ENCODE measurements at places on chromosomes 3 and 15.

DNA sequence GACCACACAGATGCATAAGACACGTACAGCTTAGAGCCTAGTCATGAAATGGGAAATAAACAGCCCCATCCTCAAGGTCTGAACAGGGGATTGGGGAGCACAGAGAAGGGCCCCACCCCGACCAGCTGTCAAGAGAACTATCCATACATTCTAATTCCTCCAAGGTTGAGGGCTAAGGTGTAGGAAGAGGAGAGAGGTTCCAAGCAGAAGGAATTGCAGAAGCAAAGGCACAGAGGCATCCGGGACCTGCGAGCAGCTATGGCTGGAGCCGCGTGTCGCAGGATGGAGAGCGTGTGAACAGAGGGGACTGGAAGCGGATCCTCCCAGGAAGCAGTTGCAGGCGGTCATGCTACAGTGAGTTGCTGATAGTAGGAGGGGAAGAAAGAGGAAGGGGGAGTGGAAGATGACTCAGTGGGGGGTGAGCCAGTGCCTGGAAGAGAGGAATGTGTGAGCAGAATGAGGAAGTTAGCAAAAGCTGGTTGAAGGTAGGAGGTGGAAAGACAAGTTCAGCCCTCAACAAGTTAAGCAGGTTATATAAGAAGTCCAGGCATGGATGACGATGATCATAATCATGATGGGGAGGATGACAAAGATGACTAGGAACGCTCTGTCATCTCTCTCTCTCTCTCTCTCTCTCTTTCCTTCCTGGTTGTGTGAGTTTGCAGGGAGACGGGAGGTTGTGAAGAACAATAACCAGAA lies 89.7 kb downstream of the LIPC start:
- no peak for DNase-seq

GRCh38 chr15:23854912-23855659 lies 168.0 kb upstream of the NDN start:
- DNase-seq = no peak

DNA sequence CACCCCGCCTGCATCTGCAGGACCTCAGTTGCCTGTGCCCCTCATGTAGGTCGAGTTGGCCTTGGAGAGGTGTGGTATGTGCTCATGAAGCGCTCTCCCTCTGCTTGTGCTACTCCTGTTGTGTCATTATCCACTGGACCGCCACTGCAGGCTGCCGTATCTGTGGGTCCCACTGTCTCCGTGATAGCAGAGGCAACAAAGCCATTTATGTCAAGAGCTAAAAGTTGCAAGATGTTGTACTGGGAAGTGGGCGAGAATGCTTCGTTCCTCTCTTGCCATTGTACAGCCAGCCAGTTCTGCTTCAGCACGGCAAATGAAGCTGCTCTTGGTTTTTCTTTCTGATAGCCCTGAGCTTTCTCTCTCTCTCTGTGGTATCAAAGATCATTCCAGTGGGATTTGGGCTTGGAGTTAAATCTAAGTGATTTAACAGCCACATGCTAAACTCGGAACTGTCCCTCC lies 89.0 kb downstream of the TMEM212 start:
- no peak for DNase-seq

DNA sequence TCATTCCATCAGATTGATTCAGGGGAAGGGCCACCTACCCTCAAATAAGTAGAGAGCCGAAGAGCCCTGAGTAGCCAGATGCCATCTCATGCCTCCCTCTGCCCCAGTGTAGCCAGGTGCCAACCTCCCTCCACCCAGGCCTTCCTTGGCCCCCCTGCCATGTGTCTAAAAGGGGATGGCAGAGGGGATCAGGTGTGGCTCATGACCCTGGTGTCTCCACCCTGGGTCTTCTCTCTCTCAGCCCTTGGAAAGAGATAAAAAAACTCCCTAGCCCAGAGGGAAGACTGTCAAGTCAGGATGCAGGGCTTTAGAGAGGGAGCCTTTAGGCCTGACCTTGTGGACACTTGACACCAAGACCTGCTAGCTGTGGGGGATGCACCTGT lies 5.2 kb downstream of the GRM2 start:
- no peak for DNase-seq
